ENCODE measurements at places on chromosomes 2 and 18.
A peak's percentile ranks its signal among the peaks of the same experiment; 100 is the strongest.

- no peak for DNase-seq
These were observed 67.0 kb upstream of the TMEM200C start for GRCh38 chr18:5962362-5962761.

DNA sequence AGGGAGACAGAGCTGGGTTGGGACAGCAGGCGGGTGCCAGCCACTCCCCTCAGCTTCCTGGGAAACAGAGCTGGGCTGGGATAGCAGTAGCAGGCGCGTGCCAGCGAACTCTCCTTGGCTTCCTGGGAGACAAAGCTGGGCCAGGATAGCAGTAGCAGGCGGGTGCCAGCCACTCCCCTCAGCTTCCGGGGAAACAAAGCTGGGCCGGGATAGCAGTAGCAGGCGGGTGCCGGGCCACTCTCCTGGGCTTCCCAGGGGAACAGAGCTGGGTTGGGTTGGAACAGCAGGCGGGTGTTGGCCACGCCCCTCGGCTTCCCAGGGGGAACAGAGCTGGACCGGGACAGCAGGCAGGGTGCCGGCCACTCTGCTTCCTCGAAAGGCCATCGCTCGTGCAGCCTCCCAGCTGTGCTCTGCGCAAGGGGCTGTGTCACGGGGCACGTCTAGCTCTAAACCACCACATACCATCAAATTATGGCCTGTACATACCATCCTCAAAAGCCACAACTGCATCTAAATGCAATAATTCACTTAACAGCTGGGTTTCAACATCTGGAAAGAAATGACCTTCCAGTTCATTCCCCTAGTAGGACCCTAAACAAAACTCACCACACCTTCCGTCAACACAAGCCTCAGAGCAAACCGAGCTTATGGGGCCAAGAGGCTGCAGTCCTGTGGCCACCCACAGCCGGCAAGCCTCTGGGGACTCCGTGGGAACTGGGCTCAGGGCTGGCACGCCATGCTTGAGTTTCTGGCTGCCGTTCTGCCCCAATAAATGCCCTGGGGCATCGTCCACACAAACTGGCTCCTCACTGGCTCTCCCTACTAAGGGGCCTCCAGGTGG lies 228.3 kb downstream of the TWIST2 start:
- DNase-seq, result peak; percentile 91

DNA sequence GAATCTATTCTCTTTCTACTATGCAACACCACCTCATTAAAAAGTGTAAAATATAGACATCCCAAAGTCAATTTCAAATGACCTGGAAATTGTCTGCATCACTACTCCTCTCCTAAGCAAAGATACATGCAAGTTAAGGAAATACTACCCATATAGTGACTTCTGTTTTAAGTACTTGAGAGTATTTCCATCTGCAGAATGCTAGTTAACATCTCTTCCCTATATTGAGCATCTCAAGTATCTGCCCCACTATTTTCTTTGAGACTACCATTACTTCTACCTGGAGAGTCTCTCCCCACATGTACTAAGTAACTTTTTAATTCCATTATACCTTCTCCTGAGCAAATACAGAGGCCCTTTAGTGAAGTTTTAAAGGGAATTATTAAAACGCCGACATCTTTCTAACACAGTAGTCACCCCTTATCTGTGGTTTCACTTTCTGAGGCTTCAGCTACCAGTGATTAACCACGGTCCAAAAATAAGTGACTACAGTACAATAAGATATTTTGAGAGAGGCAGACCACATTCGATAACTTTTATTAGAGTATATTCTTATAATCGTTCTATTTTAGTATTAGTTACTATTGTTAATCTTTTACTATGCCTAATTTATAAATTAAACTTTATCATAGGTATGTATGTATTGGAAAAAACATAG lies 21.8 kb downstream of the CWC22 start:
- DNase-seq, result no peak

- no peak for DNase-seq
These were observed 67.7 kb downstream of the DPP4 start for GRCh38 chr2:162006337-162006736.

GRCh38 chr2:166084301-166084700 lies 43.5 kb downstream of the SCN1A start:
- no peak for DNase-seq

DNA sequence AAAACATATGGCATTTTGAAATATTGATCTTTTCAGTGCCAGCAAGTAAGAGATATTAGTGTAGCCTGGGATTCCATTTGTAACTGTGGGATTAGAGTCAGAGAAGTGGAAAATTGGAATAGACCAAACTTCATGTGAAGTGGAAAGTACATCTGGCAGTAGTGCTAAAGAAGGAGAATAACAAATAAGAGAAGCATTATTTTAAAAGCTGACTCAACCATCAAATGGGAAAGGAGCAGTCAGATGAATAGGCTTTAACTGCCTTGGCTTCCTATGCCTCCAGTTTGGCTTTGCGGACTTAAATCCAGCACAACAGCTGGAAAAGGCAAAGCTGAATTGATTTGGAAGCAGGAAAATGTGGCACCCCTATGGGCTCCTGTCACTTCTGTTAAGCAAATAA lies 623.1 kb downstream of the TSN start:
- DNase-seq, result no peak

DNA sequence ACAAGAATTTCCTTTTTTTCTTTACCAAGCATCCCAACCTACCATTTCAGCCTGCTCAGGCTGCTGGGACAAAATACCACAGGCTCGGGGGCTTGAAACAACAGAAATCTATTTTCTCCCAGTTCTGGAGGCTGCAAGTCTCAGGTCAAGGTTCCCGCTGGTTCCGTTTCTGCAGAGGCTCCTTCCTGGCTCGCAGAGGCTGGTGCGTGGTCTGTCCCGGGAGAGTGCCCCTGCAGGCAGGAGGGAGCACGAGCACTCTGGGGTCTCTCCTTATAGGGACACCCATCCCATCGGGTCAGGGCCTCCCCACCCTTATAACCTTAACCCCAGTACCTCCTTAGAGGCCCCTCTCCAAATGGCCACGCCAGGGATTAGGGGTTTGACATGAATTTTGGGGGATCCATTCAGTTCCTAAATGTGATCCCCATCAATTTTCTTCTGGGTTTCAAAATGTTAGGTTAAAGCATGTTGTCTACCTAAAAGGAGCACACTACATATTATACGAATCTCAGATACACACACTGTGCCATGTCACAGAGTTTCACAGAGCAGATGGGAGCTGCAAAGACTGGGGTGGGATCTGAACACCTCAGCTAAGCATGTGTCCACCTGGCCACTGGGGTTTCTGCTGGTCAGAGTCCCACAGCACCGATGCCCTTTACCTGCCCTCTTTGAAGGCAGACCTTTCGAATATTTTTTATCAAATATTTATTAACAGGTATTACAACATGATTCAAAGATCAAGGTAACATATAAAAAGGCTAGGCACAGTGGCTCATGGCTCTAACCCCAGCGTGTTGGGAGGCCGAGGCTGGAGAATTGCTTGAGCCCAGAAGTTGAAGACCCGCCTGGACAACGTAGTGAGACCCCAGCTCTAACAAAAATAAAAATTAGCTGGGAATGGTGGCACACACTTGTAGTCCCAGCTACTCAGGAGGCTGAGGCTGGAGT lies 17.6 kb upstream of the ADI1 start:
- DNase-seq, result peak; percentile 79

DNA sequence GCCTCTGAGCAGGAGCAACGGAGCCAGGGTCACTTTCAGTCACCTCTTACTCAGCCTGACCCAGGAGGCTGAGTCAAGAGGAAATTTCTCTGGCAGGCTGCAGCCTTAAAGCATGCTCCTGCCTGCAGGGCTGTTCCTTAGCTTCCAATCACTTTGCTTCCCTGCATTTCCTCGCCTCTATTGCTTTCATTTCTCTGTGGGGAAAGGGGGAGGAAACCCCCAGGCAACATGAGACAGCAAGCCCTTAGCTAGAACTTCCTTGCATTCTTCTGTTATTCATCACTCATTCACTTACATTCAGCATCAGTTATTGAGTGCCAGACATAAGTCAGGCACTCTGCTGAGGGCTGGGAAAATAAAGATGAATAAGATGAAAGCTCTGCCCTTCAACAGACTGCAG lies 13.0 kb downstream of the XDH start:
- no peak for DNase-seq

DNA sequence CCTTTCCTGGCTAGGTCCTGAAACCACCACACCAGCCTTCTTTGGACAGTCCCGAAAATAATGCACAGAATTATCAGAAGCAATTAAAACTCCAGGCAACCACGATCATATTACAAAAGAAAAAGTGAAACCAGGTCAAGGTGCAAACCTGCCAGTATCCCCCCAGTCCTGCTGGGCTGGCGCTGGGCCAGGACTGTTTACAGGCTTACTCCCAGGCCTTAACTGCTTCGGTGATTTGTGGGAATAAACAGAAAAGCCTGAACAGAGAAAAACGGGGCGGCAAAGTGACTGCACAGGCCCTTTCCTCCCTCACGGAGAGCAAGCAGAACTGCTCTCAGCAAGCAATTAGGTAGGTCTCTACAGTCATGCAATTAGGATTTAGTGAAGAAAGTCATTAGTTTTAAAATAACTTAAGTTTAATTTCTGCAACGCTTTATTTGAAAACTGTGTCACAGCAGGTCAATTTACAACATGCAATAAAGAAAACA lies 1.3 kb downstream of the HDAC4 start:
- no peak for DNase-seq

GRCh38 chr2:108323619-108324018 lies 34.9 kb downstream of the SULT1C2 start:
- DNase-seq, result no peak

DNA sequence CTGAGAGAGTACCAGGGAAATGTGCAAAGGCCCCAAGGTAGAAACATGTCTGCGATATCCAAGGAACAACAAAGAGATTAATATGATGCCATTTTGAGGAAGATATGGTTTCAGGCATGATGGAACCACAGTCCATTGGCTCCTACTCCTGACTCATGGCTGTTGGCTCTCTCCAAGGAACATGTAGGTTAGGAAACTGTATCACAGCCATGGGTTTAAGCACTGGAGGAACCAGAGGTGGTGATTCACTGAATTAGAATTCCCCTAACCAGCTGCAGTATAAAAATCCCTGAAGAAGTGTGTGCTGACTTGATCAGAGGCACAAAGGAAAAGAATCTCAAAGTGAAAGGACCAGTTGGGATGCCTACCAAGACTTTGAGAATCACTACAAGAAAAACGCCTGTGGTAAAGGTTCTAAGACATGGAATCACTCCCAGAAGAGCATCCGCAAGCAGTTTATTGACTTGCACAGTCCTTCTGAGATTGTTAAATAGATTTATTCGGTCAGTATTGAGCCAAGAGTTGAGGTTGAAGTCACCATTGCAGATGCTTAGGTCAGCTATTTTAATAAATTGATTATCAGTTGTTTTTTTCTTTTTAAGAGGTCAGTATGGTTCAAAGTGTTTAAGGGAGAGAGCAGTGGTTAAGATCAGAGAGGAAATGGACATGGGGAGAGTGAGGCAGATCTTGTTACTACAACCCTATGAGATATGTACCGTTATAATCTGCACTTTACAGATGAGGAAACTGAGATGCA lies 110.7 kb upstream of the OTX1 start:
- DNase-seq, result no peak

- DNase-seq, result no peak
These were observed 10.6 kb downstream of the CUL3 start for GRCh38 chr2:224574423-224575084.

DNA sequence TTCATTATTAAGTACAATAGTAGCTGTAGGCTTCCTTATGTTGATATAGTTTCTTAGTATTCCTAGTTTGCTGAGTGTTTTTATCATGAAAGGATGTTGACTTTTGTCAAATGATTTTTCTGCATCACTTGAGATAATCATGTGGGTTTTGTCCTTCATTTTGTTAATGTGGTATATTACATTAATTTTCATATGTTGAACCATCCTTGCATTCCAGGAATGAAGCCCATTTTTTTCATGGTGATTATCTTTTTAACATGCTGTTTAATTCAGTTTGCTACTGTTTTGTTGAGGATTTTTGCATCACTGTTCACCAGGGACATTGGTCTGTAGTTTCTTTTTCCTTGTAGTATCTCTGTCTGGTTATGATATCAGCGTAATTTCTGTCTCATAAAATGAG lies 82.9 kb upstream of the CNGA3 start:
- no peak for DNase-seq

DNA sequence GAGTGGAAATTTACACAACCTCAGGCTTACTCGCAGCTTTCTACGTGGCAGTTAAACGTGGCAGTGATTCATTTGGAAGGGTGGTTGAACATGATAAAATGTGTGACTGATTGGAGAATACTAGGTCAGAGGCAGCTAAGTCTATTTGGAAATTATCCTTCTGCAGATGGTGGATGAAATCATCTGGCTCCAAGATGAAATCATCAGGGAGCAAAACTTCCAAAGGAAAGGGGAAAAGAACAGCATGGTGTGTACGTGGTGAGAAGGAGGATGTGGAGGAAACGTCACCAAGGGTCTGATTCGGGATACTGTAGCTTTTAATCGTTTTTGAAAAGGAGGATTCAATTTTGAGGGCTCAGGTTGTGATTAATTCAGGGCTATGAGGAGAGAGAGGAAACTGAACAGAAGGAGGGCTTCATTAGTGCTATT lies 47.9 kb downstream of the COL3A1 start:
- DNase-seq, result no peak

GRCh38 chr2:25041307-25041927 lies 459 bp upstream of the EFR3B start:
- peak; percentile 74 for DNase-seq

DNA sequence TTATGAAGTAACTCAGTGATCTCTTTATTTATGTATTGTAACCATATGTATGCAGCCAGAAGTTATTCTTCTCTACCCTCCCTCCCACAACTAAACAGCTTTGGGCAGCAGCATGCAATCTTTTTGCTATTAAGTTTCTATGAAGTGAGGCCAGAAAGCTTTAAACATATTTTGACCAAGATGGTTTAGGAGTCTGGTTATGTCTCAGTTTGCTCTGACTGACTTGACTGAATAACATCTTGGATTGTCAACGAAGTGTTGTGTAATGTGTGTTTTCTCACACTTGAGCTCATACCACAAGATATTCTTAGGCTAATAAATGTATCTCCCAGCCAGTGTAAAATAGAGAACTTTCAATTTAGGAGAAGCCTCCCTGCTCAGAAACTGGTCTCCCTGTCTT lies 104.3 kb downstream of the TTC27 start:
- no peak for DNase-seq

- DNase-seq, result no peak
These were observed 1088.9 kb upstream of the PIK3C3 start for GRCh38 chr18:40866013-40866645.
